Muscle of leg (tissue), 16 donors: ENCODE measurements at places on chromosomes 7 and 10. TPM values are rescaled to one million over a fixed set of nuclear protein-coding genes. Genes with fewer than 3 reads are reported as not detected.

- no peaks in the 10 kb centered on the region for H3K36me3 ChIP-seq
- no peak overlapping the region for H3K4me3 ChIP-seq
- peaks cover 4% of the 10 kb centered on the region for H3K4me1 ChIP-seq
- DNase-seq, result no peak
- no peak overlapping the region for H3K27ac ChIP-seq
Measured at GRCh38 chr7:150824379-150825177, 24.0 kb downstream of the TMEM176A start.

- peaks cover 11% of the 10 kb centered on the region for H3K4me1 ChIP-seq
- no peaks in the 10 kb centered on the region for H3K36me3 ChIP-seq
- H3K4me3 ChIP-seq, result no peak overlapping the region
- peak; percentile 46 for DNase-seq
Measured at GRCh38 chr7:116591202-116592040, 66.6 kb downstream of the CAV1 start.

GRCh38 chr7:45413419-45413818 is 160.7 kb upstream of the ADCY1 start:
- H3K27me3 ChIP-seq, result no peaks in the 10 kb centered on the region
- H3K36me3 ChIP-seq, result no peaks in the 10 kb centered on the region
- H3K27ac ChIP-seq, result no peak overlapping the region
- no peak for DNase-seq
- no peaks in the 10 kb centered on the region for H3K4me1 ChIP-seq

GRCh38 chr10:123990889-123991288 is 99.3 kb upstream of the CPXM2 start:
- H3K4me1 ChIP-seq, result peaks cover 18% of the 10 kb centered on the region
- no peak overlapping the region for H3K27ac ChIP-seq
- peaks cover 47% of the 10 kb centered on the region for H3K27me3 ChIP-seq
- DNase-seq, result no peak
- H3K36me3 ChIP-seq, result no peaks in the 10 kb centered on the region

DNA sequence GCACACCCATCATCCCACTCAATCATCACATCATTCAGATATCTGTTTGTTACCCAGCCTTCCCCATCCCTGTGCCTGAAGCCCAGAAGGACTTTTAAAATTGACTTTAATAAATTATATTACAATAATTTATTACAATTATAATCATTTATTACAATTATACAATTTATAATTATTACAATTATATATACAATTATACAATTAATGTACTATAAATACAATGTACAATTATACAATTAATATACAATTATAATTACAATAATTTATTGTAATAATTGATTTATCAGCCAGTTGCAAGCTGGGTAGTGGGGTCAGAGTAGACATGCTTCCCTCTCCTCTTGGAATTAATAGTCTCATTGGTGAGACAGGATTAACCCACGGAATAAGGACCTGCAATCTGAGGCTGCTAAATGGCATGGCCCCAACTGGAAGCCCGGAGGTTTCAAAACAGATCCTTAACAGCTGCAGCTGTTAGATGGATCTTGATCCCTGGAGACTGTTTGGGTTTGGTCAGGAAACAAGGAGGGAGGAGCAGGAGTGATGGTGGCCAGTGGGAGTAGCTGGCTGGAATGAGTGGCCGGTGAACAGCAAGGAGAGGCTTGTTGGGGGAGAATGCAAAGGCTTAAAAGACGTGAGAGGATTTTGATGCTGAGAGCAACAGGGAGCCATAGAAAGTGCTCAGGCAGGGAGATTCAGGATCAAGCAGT is 402.8 kb upstream of the PODXL start:
- peaks cover 3% of the 10 kb centered on the region for H3K27me3 ChIP-seq
- peak; percentile 87 for DNase-seq
- no peak overlapping the region for H3K27ac ChIP-seq

DNA sequence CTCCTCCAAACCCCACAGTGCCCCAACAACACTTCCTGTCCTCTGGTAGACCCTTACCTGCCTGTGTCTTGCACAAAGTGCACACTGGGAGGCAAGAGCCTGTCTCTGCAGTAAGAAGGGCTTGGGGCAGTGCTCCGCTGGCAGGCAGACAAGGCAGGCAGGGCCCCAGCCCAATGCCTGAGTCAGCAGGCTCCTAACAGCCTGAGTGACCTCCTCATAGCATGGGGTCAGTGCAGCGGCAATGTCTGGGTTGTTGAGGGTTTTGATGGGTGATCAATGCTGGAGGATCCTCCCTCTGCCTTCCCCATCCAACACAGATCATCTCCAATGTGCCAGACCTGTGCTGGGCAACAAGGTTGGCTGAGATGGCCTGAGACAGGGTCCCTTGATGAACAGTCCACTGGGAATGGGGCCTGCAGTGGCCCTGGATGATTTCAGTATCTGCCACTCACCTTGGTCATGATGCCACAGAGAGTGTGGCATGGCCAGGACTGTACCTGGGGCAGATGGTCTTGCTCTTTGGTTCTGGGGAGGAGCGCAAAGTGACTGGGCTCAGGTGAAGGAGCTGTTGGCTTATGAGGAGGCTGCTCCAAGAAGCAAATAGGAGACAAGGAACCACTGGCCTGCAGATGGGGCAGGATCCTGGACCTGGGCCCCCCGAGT is 55.6 kb upstream of the CAMK2B start:
- H3K27me3 ChIP-seq, result no peaks in the 10 kb centered on the region
- H3K36me3 ChIP-seq, result peaks cover 34% of the 10 kb centered on the region
- no peak for DNase-seq

GRCh38 chr7:17019106-17019505 is 137.3 kb upstream of the AGR3 start:
- H3K36me3 ChIP-seq, result no peaks in the 10 kb centered on the region
- H3K4me1 ChIP-seq, result no peaks in the 10 kb centered on the region
- no peaks in the 10 kb centered on the region for H3K27me3 ChIP-seq

DNA sequence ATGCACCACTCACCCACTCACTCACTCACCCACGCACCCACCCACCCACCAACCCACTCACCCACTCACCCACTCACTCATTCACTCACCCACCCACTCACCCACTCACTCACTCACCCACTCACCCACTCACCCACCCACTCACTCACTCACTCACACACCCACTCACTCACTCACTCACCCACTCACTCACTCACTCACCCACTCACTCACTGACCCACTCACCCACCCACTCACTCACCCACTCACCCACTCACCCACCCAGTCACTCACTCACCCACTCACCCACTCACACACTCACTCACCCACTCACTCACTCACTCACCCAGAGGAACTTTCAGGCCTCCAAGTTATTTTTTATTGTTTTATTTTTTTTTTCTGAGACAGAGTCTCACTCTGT is 93.1 kb upstream of the MKI67 start:
- H3K4me1 ChIP-seq, result no peaks in the 10 kb centered on the region
- no peak overlapping the region for H3K27ac ChIP-seq
- H3K36me3 ChIP-seq, result no peaks in the 10 kb centered on the region

DNA sequence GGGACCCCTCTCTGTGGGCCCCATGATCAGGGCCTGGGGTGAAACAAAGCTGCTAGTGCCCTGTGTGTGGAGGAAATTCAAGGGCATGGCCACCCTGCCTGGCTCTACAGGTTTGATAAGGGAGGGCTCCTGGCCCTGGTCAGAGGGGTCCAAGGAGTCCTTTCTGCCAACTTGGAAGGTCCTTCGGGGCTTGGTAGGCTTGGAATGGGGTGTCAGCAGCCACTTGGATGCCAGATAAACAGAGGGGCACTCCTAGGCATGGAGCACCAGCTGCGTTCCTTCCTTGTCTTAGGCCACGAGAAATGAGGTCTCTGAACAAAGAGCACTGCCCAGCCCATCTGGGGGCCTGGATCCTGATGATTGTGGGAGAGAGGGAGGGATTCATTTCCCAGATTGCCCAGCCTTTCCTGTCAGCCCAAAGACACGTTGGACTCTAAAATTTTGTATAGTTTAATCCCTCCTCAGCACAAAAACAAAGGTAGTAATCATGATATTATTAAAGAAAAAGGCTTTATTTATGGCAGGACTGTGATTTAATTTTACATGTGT is 5.1 kb downstream of the MTURN start:
- DNase-seq, result no peak
- no peaks in the 10 kb centered on the region for H3K36me3 ChIP-seq
- H3K27me3 ChIP-seq, result peaks cover 5% of the 10 kb centered on the region

DNA sequence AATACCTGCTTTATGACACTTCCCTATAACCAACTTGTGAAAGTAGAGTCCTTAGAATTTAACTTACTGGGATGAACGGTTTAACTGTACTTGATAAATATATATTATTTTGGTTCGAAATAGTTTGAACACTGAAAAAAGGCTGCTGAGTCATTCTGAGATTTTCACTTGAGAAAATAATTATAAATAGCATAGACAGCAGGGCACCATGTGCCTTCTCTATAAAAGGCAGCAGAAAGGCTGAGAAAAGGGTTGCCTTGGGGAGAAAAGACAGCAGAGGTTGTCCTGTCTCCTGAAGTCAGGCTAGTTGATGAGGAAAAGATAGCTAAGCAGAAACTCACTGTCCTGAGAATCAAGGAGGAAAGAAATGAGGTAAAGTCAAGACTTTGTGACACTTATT is 92.4 kb downstream of the CTTNBP2 start:
- H3K4me1 ChIP-seq, result no peaks in the 10 kb centered on the region
- no peaks in the 10 kb centered on the region for H3K36me3 ChIP-seq
- no peak overlapping the region for H3K4me3 ChIP-seq
- no peak for DNase-seq
- no peaks in the 10 kb centered on the region for H3K27me3 ChIP-seq

- H3K27me3 ChIP-seq, result no peaks in the 10 kb centered on the region
- DNase-seq, result peak; percentile 83
- no peaks in the 10 kb centered on the region for H3K36me3 ChIP-seq
- H3K4me1 ChIP-seq, result peaks cover 11% of the 10 kb centered on the region
- no peak overlapping the region for H3K4me3 ChIP-seq
- peak overlapping the region; percentile 17 for H3K27ac ChIP-seq
Measured at GRCh38 chr10:34168439-34168838, 646.7 kb downstream of the PARD3 start.

- H3K4me1 ChIP-seq, result peaks cover 19% of the 10 kb centered on the region
- DNase-seq, result peak; percentile 60
- peaks cover 2% of the 10 kb centered on the region for H3K27me3 ChIP-seq
- H3K4me3 ChIP-seq, result no peak overlapping the region
- H3K36me3 ChIP-seq, result no peaks in the 10 kb centered on the region
- peak overlapping the region; percentile 69 for H3K27ac ChIP-seq
Measured at GRCh38 chr10:43965033-43965917, 316.6 kb upstream of the ZNF32 start.

DNA sequence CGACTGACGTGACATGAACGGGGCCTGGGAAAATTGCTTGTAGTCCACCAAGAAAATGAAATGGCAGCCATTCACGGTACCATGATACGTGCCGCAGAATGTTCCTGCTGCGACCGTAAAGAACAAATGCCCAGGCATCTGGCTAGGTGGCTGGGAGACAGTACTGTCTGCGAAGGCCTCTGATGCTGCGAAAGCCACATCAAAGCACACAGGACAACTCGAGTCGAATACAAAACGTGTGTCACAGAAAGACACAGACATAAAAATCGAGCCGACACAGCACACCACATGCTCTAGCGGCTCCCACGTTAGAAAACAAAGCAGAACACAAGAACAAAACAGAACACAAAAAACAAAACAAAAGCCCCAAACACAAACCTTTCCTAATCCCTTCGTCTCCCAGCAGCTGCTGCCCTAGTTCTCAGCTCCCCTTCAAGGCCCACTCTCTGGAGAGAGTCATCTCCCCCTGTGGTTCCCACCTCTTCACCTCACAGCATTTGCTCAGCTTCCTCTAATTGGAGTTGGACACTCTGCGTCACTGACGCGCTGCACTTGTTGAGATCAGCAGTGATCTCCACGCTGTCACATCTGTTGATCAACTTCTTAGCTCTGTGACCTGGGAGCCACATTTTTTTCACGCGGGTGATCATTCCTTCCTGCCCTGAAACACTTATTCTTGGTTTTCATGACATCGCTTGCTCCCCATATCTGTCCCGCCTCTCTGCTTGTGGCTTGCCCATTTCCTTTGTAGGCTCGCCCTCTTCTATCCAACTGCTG is 112.2 kb downstream of the CLEC2L start:
- no peak overlapping the region for H3K4me3 ChIP-seq
- H3K27me3 ChIP-seq, result no peaks in the 10 kb centered on the region
- peaks cover 8% of the 10 kb centered on the region for H3K36me3 ChIP-seq
- DNase-seq, result no peak
- H3K4me1 ChIP-seq, result no peaks in the 10 kb centered on the region

- no peak overlapping the region for H3K27ac ChIP-seq
- no peaks in the 10 kb centered on the region for H3K27me3 ChIP-seq
- DNase-seq, result no peak
- H3K4me1 ChIP-seq, result no peaks in the 10 kb centered on the region
- H3K4me3 ChIP-seq, result no peak overlapping the region
Measured at GRCh38 chr10:97207756-97208346, 22.1 kb upstream of the SLIT1 start.

Gene STN1
- 17.9 TPM for polyA plus RNA-seq

Gene CCDC201
- not detected for polyA plus RNA-seq

Gene CC2D2B
- 0.70 TPM for polyA plus RNA-seq

Gene MRLN
- 121 TPM for polyA plus RNA-seq

Gene GALNT17
- polyA plus RNA-seq, result 40.0 TPM

Gene SLC16A9
- polyA plus RNA-seq, result 5.0 TPM
